Pericardium fibroblast (primary cell): ENCODE measurements at places on chromosomes 1 and 21. TPM values are rescaled to one million over a fixed set of nuclear protein-coding genes. Genes with fewer than 3 reads are reported as not detected.

The ANKRD45 gene
- 0.68 TPM in 1 of 2 replicates, not detected in the other for total RNA-seq

The CELSR2 gene
- total RNA-seq: 0.43 and 1.2 TPM in 2 replicates

The SERPINC1 gene
- total RNA-seq: not detected in 2 replicates

The RNASEL gene
- 7.8 and 9.4 TPM in 2 replicates for total RNA-seq

The EXO1 gene
- 0.58 and 2.1 TPM in 2 replicates for total RNA-seq

The SPRR5 gene
- total RNA-seq: not detected in 2 replicates
